NCI-H2081 treated with DMSO at 0.1 percent for 48 hours (cell line): ENCODE measurements at places on chromosomes 6 and 20.

- no peak for DNase-seq
These were observed 139.3 kb upstream of the PMEPA1 start for GRCh38 chr20:57849121-57849520.

GRCh38 chr6:12592634-12593033, 123.9 kb upstream of the PHACTR1 start:
- DNase-seq, result no peak

- peak; percentile 1 for DNase-seq
These were observed 632 bp downstream of the PCMT1 start for GRCh38 chr6:149750136-149750609.

GRCh38 chr6:3297006-3297405, 38.3 kb downstream of the PSMG4 start:
- no peak for DNase-seq

- DNase-seq, result no peak
These were observed 2.1 kb upstream of the ZBTB12 start for GRCh38 chr6:31903957-31904356.
